Left cardiac atrium (tissue), 4 donors: ENCODE measurements at places on chromosomes 12 and 14.

- peak; percentile 53 for DNase-seq
Observed at GRCh38 chr12:128818065-128819022, 5.4 kb downstream of the SLC15A4 start.

GRCh38 chr12:34379142-34379541 lies 356.8 kb downstream of the ALG10 start:
- no peak for DNase-seq

DNA sequence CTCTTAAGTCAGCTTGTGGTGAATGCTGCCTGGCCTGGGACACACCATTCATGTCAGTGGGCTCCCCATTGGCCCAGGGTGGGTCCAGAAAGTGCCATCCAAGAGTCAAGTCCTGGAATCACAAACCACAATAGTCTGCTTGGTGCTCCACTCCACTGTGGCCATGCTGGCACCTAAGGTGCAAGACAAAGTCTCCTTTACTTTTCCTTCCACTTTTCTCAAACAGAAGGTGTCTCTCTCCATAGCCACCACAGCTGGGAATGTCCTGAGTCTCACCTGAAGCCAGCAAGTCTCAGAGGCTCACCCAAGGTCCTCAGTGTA lies 9.0 kb downstream of the RDH16 start:
- DNase-seq: no peak

- DNase-seq: peak; percentile 51
Observed at GRCh38 chr12:99131751-99132199, 486.7 kb downstream of the APAF1 start.

- DNase-seq: no peak
Observed at GRCh38 chr12:108581311-108582227, 16.3 kb downstream of the TMEM119 start.

GRCh38 chr12:32877601-32878459 lies 18.7 kb downstream of the PKP2 start:
- peak; percentile 77 for DNase-seq

DNA sequence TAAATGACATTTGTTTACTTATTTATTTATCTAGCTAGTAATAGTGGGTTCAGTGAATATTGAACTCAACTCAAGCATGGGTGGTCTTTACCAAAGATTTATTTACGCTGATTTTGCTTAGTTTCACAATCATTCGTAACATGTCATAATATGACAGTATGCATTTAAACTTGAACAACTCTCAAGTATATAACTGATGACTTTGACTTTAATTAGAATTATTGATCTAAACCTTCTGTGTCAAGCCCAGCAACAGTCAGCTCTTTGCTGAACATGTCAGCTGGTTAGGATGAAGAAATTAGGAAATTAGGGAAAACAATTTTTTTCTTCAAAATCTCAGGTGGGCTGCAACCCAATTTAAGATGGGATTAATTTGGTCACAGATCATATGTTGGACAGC lies 210.5 kb upstream of the G2E3 start:
- no peak for DNase-seq

- DNase-seq: no peak
Observed at GRCh38 chr12:39327510-39327909, 115.4 kb downstream of the KIF21A start.

DNA sequence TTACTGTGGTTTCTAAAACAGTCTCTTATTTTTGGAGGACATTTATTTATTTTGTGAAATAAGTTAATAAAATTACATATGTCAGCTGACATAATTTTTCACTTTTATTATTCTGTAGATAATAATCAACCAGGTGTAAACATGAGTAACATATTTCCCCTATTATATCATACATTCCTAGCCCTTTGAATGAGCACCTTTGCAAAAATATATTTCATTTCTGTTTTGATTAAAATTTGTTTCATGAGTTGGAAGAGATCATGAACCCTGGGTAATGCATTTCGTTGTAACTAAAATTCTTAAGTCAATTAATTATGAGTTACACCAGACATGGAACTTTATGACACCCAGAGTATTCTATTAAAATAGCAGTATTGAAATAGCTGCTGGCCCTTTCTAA lies 56.3 kb downstream of the SLC16A7 start:
- DNase-seq: no peak

GRCh38 chr14:103679351-103679750 lies 35.9 kb downstream of the XRCC3 start:
- DNase-seq: peak; percentile 41

- peak; percentile 32 for DNase-seq
Observed at GRCh38 chr12:15996254-15996653, 85.1 kb downstream of the DERA start.

- no peak for DNase-seq
Observed at GRCh38 chr14:68412505-68413465, 380.1 kb downstream of the ZFP36L1 start.

GRCh38 chr14:104138718-104139459 lies 502 bp downstream of the KIF26A start:
- peak; percentile 28 for DNase-seq

DNA sequence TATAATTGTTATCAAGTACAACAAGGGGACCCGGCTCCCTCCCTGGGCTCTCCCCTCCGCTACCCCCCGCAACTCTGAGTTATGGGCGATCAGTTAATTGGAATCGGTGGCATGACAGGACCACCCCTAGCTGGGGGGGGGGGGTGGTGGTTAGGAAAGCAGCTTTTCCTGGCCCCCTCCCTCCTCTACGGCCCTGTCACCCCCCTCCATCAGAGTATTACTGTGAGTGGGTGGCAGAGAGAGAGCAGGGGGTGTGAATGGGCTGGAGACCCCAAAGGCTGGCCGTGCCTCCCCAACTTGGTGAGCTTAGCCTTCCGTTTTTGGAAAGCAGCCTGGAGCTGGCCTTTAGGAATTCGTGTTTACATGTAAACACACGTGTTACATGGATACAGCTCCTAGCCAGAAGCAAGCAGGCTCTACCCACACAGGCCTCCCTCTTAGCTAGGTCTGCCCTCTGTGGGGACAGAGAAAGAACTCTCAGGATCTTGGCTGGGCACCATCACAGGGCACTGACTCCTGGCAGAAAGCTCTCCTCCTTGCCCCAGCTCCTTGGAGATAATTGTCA lies 1.1 kb upstream of the HOXC4 start:
- no peak for DNase-seq

DNA sequence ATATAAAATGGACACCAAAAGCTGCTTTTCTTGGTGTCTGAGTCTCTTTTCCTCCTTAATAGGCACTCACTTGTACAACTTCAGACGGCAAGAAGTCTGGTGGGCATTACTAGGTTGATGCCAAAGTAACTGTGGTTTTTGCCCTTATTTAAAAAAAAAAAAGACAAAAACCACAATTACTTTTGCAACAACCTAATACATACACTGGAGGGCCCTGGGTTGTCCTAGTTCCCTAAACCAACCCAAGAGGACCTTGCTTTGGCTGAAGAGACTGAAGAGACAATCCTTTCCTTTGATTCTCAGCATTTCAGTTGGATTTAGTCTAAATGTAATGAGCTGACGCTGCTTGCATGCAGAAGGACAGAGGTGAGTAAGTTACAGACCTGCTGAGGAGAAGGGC lies 16.2 kb upstream of the PLEKHG3 start:
- DNase-seq: no peak

DNA sequence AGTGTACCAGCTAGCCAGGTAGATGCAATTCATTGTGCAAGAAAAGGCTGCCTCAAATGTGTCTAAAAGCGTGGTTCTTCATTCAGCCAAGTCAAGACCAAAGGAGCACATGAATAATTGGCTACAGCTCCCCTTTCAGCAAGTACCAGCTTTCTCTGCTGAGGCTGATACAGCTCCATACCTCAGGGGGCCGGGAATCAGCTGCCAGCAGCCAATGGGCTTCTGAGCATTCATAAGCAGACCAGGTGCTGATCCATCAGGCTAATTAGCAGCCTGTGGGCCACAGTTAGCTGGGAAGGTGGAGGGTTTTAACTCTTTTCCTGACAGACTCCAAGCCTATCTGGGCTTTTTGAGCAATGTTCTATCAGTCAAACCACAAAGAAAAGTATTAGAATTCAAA lies 264.7 kb downstream of the APAF1 start:
- DNase-seq: no peak

DNA sequence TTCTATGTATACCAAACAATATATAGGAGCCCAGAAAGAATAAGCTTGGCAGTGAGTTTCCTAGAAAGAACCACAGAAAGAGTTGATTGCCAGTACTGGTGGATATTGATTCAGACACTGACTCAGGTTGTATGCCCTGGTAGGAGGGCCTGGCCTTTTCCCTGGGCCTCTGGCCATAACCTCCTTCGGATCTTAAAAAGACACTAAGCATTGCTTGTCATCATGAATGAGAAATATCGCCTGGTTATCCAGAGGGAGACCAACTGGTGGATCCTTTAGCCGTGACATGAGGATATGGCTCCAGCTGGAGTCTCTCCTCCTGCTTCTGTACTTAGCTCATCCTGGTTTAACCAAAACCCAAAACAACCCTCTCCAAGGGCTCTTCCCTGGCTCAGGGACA lies 231.5 kb downstream of the MSRB3 start:
- no peak for DNase-seq

DNA sequence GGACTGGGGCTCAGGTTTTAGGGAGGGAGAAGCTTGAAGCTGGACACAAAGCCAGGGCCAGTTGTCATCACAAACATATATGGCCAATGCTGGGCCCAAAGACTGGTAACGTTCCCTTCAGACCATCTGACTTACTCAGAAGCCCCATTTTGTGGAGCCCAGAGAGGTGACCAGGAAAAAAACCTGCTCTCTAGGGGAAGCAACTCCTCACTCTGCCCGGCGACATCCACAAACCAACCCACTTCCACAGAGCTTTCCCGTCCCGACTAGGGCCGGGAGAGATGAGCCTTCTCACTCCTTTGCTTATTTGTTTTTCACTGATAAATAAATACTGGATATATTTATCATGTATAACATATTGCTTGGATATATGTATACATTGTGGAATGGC lies 180.9 kb upstream of the RTL1 start:
- no peak for DNase-seq
